ENCODE measurements at places on chromosomes 12 and 14. TPM values are rescaled to one million over a fixed set of nuclear protein-coding genes. Genes with fewer than 3 reads are reported as not detected.

Gene SLC25A47
- not detected for total RNA-seq

Gene OR6C4
- not detected for total RNA-seq

Gene ZNF891
- total RNA-seq: 1.00 TPM

Gene SSPN
- total RNA-seq: 19.0 TPM

Gene VRTN
- total RNA-seq: not detected

All from uterine smooth muscle cell (primary cell).